Erythroblast (primary cell): ENCODE measurements at places on chromosomes 5 and 9.

DNA sequence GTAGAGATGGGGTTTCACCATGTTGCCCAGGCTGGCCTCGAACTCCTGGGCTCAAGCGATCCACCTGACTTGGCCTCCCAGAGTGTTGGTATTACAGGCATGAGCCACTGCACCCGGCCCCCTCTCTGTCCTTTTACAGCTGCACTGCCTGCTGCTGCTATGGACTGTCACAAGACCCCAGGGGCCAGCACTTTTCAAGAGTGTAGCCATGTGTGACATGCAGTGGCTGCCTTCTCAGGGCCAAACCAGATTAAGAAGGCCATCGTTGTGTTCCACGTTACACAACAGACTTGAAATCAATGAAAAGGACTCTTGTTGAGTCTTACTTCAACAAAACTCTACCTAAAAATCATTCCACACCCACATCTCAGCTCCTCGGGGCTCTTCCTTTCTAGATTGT is 78.9 kb upstream of the ICE1 start:
- DNase-seq: no peak

GRCh38 chr9:33187519-33188218 is 20.5 kb upstream of the B4GALT1 start:
- DNase-seq: no peak

DNA sequence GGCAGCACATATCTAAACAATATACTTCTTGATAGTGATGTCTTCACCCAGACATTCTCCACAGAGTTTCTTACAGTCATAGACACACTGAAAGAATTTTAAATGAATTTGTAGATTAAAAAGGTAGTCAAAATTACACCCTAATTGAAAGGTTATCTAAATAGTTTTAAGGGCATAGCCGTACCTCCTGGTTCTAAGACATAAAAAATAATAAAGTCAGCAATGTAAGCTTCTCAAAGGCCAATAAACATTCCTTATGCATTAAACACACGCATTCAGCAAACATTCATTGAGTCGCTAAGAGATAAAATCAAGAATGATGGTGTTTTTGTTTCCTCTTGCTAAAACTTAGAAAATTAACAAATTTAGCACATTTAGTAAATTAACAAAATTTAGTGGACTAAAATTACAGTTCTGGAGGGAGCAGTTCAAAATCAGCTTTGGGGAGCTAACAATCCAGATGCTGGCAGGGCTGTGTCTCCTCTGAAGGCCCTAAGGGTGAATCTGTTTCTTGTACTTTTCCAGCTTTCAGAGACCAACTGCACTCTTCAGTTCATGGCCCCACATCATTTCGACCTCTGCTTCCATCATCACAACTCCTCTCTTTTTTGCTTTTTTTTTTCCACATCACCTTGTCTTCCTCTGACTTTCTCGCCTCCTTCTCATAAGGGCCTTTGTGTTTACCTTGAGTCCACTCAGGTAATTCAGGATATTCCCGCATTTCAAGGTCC is 516.5 kb downstream of the DNAH5 start:
- DNase-seq: no peak

DNA sequence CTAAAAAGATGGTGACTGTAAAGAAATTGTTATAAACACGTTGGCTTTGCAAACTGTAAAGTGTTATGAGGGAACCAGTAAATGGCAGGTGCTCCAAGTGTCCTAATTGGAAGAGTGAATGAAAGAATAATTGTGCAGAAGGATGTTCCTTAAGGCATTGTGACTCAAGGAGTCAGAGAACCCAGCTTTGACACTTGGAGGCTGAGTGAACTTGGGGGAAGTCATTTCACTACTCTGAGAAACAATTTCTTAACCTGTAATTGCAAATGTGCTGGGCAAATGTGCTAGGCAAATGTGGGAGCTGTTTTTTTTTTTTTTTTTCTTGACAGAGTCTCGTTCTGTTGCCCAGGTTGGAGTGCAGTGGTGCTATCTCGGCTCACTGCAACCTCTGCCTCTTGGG is 84.0 kb upstream of the TNFSF8 start:
- DNase-seq: no peak

GRCh38 chr5:28779161-28779754 is 1740.9 kb upstream of the CDH9 start:
- DNase-seq: no peak

DNA sequence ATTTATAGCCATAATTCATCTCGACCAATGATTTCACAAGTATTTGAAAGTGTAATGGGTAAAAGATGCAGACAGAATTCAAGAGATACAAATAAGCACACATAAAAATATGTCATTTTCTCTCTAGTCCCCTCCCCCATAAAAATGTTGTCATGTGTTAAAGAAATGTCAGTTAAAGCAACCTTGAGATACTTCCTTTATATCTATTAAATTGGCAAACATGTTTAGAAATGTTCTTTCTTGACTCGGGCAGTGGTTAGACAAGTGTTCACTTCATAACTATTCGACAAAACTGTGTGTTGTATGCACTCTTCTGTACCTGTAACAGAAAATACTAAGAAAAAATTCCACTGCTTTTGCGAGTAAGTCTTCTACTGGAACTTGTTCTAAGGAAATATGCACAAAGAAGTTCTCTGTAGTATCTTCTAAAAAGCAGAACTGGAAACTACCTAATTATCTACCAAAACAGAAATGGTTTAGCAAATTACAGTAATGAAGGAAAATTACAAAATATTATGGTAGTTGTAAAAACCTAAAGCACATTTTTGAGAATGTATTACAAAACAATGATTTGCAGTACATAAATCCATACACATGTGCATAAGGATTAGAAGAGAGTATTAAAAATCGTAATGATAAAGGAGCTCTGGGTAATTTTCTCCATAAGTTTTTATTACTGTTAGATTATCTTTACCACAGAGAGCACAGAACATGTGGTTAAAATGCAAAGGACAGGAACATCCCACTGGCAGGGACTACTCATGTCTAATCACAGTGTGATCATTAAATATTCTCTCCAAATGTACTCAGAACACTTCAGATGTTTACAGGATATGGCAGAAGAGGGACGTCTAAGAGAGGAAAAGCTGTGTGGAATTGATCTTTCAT is 35.9 kb downstream of the FBXW2 start:
- no peak for DNase-seq
